ENCODE measurements at places on chromosomes 16 and 17.

GRCh38 chr17:16158714-16159113, 56.6 kb downstream of the NCOR1 start:
- DNase-seq, result no peak

DNA sequence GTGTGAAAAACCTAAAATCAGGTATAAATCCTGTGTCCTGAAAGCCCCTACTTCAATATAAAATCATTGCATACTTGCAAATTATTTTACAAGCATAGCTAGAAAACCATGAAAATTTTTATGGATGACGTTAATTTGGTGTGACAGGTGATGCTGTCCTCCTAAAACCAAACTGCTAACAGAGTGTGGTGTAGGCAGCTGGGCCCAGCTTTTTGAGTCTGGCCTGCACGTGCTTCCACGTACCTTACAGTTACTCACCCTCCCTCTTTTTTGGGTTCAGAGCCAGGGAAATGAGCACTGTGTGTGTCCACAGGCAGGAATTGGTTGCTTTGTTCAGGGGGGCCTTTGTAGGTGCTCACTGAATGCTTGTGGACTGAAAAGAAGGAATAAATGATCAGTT, 36.4 kb downstream of the CLEC16A start:
- DNase-seq, result no peak

- DNase-seq, result no peak
Measured at GRCh38 chr17:12429116-12429515, 236.6 kb upstream of the MYOCD start.

GRCh38 chr17:80171681-80172080, 1.9 kb downstream of the CARD14 start:
- DNase-seq, result no peak

- DNase-seq, result no peak
Measured at GRCh38 chr17:31579265-31579664, 187.8 kb downstream of the RAB11FIP4 start.

DNA sequence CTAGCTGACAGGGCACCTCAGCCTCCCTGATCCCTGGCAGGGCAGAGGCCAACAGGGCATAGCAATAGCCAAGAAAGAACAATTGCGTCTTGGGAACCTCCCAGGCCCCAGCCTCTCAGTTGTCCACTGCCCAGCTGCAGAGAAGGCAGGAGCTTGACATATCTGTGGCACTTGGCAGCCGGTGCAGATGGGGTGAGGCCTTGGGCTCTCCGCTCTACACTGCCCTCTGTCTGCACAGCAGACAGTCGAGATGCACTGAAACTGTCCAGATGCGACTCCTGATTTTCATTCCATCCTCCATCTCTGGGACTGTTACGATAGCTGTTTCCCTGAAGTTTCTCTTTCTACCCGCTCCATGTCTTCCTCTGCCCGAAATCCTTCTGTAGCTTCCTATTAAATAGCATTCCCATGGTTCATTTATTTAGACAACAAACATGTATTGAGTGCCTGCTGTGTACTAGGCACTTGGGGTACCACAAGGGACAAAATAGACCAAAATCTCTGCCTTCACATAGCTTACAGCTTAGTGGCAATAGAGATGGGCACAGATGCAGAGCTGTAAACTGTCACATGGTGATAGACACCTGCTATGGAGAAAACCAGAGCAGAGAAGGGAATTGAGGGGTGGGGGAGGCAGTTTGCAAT, 3.3 kb downstream of the POLR3E start:
- peak; percentile 58 for DNase-seq

- no peak for DNase-seq
Measured at GRCh38 chr16:78638371-78638770, 538.9 kb downstream of the WWOX start.

DNA sequence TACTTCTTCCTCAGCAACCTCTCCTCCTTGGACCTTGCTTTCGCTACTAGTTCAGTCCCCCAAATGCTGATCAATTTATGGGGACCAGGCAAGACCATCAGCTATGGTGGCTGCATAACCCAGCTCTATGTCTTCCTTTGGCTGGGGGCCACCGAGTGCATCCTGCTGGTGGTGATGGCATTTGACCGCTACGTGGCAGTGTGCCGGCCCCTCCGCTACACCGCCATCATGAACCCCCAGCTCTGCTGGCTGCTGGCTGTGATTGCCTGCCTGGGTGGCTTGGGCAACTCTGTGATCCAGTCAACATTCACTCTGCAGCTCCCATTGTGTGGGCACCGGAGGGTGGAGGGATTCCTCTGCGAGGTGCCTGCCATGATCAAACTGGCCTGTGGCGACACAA, 429 bp downstream of the OR2C1 start:
- DNase-seq, result no peak

DNA sequence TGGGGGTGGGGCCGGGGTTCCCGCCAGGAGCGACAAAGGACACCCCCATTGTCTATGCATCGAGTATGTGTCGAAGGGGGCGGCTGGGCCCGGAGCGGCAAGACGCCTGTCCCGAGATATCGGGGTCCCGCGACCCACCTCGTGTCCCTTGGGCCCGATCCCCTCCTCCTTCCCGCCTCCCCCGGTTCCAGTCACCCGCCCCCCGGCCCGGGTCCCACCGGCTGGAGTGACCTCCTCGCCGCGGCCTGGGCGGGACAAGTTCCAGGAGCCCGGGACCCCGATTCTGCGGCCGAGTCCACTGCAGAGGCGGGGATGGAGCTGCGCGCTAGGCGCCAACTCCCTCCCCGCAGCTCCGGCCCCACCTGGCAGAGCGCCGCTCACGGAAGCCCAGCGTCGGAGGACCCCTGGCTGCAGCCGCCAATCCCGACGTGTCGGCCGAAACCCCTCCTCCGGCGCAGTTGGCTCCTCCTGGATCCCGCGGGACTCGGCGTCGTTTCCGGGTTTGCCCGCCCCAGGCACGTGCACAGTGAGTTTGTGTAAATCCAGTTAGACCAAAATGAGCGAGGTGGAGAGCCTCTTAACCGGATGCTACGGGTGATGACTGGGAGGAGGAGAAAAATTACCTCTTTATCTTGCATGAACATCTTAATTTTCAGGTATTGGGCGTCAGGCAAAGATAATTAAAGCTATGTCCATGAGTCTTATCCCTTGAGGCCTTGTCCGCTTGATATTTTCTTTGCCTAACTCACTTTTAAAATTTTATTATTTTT, at the start of gene NMRAL1:
Gene NMRAL1 (minus strand): TSS at position 434 of the 770 bp plus-strand sequence. CDS start 493 bp downstream, outside the sequence.
- peak; percentile 89 for DNase-seq

GRCh38 chr17:28623696-28624095, 9.7 kb upstream of the RSKR start:
- no peak for DNase-seq

- DNase-seq, result no peak
Measured at GRCh38 chr17:28527859-28528258, 21.7 kb downstream of the FOXN1 start.

DNA sequence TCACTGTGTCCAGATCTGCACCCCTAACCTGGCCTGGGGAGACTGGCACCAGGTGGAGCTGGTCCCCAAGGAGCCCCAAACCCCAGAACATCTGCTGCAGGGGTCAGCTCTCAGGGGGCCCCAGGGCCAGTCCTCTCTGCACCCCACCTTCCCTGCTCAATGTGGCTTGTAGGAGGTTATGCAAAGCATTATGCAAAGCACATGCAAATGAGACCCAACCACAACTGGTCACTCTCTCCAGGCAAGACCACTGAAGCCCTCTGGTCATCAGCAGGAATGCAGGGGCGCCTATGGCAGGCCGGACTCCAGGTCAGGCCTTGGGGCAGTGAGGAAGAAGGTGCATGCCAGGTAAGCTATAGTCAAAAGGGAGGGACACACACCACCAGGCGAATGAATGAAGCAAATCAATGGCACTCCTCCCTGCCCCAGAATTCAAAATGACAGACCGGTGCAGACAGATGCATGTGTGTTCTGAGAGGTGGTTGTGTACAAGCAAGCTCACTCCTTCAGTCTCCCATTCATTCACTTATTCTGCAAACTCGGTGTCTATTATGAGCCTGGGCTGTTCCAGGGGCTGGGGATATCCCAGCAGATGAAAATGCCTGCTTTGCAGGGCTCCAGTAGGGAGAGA, 48.0 kb downstream of the TMEM235 start:
- no peak for DNase-seq

- no peak for DNase-seq
Measured at GRCh38 chr16:51184702-51185433, 33.8 kb upstream of the SALL1 start.

Data from CD8-positive, alpha-beta memory T cell (primary cell).